Naive B cell (primary cell): ENCODE measurements at places on chromosomes 5 and 9.

GRCh38 chr9:70042461-70043215 lies 1.0 kb upstream of the MAMDC2 start:
- DNase-seq, result no peak

- no peak for DNase-seq
Measured at GRCh38 chr5:22693121-22693520, 160.0 kb downstream of the CDH12 start.

GRCh38 chr5:9464478-9464877 lies 81.4 kb downstream of the SEMA5A start:
- no peak for DNase-seq

- DNase-seq, result no peak
Measured at GRCh38 chr9:114732823-114733222, 50.8 kb upstream of the TEX48 start.

DNA sequence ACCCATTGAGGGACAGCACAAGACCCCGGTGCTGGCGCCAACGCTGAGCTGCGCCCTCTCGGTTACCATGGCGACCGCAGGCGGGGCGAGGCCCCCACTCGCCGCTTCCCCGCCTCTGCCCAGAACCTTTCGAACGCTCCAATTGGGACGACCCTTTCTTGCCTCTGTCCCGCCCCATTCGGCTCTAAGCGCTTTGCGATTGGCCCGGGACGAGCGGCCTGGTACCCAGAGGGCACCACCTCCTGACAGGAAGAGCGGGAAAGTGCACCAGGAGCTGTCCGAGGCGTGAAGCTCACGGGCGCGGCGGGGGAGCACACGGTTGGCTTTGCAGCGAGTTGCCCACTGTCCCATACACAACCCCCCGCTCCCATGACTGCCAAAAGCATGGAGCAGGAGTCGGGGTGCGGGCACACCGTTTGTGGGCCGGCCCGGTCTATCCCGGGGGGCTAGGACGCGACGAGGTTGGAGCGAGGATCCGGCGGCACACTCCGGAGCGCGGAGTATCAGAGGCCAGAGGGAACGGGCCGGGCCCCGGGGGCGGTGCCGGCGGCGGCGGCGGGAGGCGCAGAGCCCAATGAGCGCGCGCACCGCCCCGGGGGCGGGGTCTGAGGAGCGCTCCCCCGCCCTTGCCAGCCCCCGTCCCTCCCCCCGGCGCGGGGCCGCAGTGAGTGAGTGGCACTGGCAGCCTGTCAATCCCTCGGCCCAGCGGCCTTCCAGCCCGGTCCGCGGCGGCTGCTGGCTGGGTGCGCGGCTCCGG lies 978 bp upstream of the PBX3 start:
- DNase-seq, result peak; percentile 94

DNA sequence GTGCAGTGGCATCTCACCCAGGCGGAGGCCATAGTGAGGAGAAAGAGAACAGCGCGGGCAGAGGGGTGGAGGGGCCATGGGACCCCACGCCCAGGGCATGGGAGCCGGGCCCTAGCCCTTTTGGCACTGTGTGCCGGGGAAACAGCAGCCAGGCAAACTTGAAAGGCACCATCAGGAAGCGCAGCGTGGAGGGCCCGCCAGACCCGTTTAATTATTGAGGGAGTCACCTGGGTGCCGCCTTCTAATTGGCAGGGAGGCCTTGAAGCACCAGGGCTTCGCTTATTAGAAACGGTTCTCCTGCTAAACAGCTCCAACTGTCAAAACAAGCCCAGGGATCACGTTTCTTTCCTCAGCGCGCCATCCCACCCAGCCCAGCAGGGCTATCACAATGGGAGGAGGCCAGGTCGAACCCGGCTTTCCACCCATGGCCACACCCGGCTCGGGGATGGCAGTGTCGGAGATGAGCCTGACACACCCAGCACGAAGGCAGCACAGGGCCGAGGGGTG lies 104.6 kb upstream of the SARDH start:
- no peak for DNase-seq

GRCh38 chr5:91016954-91017700 lies 366.0 kb downstream of the ARRDC3 start:
- DNase-seq, result no peak

- no peak for DNase-seq
Measured at GRCh38 chr9:129949821-129950220, 93.2 kb downstream of the FNBP1 start.

GRCh38 chr9:130452835-130453234 lies 8.1 kb downstream of the ASS1 start:
- DNase-seq, result no peak

DNA sequence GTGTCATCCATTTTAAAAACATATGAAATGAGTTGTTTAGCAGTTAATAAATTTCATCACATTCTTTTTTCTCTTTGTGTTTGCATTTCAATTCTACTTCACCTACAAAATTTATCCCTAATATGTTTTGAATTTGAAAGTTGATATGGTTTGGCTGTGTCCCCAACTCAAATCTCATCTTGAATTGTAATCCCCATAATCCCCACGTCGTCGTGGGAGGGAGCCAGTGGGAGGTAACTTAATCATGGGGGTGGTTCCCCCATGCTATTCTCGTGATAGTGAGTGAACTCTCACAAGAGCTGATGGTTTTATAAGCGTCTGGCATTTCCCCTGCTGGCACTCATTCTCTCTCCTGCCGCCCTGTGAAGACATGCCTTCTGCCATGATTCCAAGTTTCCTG lies 200.1 kb downstream of the EPB41L4A start:
- no peak for DNase-seq

DNA sequence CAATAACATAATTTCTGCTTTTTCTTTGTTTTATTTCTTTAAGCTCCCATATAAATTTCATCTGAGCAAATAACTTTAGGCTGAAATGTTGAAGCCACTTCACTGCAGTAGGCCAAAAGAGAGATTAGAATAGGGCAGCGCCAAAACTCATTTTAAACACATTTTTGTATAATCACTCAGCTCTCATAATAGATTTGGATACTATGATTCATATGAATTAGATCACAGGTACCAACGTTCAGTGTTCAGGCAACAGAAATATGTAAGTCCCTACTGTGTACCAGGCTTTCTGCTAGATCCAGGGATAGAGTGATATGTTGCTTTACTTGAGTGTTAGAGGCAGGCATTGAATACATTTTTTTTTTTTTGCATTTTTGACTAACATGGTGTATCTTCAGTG lies 370.5 kb downstream of the PTPRD start:
- no peak for DNase-seq

DNA sequence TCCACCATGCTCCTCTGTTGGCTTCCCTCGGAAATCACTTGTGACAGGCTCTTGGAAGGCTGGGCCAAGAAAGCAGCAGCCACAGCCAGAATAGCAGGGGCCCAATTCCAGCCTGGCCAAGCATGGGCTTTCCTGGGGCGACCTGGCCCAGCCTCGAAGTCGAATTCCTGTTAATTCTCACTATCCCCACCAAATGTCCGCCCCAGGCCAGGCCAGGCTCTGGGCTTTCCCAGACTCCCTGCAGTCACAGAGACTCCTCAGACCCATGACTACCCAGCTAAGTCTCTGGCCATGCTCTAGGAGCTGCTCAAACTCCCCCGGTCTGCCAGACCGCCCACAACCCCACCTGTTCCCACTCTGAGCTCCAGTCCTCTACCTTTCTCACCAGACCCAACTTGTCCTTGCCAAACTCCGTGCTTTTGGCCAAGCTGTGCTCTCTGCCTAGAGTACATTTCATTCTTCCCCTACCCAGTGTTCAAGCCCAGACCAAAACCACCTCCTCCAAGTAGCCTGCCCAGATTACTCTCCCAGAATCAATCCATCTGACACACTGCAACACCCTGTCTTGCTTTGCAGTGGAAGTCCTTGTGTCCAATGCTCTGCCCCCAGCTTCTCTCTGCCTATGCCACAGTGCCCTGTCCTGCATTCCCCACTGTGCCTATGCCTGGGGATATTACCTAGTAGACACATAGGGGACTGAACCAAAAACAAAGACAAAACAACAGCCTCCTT lies 26.2 kb downstream of the SHB start:
- DNase-seq, result no peak

DNA sequence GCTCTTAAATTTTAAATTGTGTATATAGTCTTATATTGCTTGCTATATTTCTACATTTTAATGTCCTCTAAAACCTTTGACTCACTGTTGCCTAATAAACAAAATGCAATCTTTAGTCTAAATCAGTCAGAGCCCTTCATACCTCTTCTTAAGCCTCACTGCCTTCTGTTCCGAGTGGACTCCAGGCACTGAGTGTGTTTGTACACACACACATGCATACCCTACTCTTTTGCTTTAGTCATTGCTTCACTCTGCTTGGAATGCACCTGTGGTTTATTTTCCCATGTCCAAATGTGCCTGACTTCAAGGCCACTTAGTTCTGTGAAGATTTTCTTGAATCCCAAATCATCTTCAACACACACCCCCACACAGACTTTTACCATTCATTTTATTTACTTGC lies 60.9 kb downstream of the SLC12A2 start:
- no peak for DNase-seq

- no peak for DNase-seq
Measured at GRCh38 chr5:55523293-55523692, 11.5 kb downstream of the PLPP1 start.

DNA sequence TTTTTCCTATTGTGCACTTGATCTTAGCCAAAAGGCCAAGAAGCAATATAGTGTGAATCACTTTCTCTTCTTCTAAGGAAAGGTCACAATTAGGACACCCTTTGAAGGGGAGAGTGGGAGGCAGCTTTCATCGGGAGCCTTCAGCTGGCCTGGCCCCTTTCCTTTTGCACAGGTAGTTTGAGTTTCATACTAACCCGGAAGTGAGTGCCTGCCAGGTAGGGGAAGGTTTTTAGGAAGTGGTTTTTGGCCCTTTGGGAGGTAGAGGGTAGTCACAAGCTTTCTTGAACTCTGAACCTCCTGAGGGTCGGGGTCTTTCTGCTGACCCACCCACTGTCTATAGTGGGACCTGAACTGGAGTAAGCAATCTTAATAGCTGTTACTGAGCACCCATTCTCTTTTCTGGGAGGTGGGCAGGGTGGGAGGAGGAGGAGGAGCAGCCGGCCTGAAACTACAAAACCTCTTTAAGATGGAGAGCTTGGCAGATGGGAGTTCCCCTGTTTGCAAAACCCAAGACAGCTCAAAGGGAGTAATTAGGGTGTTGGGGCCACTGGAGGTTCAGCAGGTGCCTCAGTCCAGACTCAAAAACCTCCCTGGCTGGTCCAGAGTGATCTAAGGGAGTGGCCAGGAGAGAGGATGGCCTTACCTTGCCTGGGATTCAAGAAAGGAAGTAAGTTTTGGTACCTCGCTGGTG lies 6.0 kb downstream of the LARP1 start:
- peak; percentile 46 for DNase-seq

GRCh38 chr9:114025760-114026159 lies 52.3 kb downstream of the AMBP start:
- DNase-seq, result no peak

- peak; percentile 49 for DNase-seq
Measured at GRCh38 chr9:89740722-89741121, 135.9 kb downstream of the GADD45G start.

GRCh38 chr5:128574041-128574440 lies 36.0 kb upstream of the FBN2 start:
- no peak for DNase-seq

DNA sequence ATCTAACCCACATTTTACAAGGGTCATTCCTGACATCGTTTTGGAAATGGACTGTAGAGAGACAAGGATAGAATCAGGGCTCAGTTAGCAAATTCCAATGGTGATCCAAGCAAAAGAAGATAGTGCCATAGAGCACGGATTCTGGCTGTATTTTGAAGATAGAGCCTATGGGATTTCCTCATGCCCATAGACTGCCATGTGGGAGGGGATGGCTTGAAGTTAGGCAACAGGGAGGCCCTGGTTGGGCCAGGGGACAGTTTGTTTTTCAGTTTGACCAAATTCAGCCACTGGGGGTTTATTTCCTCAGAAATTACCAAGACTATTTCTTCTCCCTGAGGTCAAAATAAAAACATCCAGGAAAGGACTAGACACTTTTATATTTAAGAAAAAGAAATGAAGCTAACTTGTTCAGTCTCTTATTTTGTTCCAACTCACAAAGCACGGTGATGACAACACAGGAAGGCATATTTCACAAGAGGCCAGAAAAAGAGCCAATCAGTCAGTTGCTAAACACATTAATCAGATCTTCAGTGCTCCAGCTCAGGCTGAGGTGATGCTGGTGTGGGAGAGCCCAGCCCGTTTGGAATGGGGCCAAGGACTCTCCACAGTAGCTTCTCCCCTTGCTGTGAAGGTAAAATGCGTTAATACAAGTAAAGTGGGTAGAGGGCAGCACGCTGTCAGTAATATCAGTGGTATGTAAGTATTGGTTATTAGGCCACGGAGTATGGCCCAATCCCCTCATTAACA lies 4.4 kb upstream of the DCTN4 start:
- DNase-seq, result no peak

DNA sequence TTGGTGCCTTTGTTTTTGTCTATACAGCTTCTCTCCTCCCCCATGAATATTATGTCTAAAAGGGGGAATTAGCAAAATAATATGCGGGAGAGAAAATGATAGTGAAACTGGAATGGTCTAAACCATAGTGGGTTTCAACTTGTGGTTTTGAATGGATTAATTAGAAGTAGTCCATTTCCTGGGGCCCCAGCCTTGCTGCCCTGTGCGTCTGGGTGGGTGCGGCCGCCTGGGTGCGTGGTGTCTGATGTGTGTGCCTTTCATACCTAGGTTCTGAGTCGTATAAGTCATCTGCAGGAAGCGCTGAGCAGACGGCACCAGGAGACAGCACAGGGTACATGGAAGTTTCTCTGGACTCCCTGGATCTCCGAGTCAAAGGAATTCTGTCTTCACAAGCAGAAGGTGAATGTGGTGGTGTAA lies 120.0 kb upstream of the CACNA1B start:
- peak; percentile 80 for DNase-seq

DNA sequence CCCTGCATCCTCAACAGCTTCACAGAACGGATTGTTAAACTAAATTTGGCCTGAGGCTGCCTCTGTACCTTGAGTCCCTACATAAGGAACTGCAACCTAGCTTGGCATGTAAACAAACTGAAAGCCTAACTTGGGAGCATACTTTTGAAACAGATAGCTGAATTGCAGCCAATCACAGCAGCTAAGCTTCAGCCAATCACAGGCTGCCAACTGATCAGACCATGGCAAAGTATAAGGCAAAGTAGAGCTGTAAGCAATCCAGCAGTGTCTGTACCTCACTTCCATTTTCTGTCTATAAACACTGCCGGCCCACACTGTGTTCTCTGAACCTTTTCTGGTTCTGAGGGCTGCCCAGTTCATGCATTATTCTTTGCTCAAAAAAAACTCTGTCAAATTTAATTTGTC lies 8.9 kb upstream of the ZNF483 start:
- DNase-seq, result no peak

DNA sequence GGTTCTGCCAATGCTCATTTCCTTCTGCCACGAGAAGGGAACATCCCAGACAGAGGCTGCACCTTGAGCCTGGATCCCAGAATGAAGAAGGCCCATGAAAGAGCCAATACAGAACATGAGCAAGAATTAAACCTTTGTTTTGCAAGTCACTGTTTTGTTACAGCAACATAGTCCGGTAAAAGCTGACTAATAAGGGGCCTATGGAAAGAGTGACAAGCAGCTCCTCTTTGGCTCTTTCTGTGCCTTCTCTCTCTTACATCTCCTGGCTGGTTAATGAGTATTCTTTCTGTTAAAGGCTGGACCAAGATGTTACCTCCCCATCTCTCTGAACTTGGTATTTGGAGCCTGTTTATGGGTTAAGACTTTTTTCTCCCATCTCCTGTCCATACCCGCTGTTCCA lies 10.8 kb downstream of the GFRA3 start:
- no peak for DNase-seq
